ENCODE measurements at places on chromosomes 3 and 15.

DNA sequence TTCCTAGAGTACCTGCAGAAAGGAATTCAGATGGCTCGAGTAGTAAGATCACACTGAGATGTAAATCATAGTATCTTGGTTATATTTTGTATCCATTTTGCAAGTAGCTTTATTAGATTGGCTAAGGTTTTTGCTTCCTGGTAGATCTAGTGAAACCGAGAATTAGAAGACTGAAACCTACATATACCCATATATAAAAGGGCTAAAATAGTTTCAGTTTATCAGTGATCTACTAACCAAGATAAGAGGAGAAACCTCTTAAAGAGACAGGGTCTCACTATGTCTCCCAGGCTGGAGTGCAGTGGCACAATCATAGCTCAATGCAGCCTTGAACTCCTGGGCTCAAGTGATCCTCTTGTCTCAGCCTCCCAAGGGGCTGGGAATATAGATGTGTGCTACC, 135.3 kb downstream of the PCCB start:
- no peak for DNase-seq

GRCh38 chr3:103907567-103907966, 1459.1 kb upstream of the ALCAM start:
- DNase-seq: no peak

DNA sequence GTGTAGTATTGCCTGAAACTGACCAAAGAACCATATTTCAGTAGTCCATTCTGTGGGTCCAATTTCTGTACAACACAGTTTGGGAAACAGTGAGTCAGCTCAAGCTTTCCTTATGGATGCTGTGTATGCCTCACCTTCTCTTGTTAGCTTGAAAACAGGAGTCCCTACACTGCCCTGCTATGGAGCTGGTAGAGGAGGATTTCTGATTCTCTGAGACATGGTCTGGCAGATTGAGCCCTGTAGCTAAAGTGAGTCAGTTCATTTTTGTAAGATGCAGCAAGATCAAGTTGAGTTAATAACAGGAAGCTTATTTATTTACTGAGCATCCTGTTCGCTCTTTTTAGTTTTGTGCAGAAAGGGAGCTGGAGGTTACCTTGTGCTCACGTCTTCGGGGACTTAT, 424.1 kb upstream of the RBMS3 start:
- no peak for DNase-seq

DNA sequence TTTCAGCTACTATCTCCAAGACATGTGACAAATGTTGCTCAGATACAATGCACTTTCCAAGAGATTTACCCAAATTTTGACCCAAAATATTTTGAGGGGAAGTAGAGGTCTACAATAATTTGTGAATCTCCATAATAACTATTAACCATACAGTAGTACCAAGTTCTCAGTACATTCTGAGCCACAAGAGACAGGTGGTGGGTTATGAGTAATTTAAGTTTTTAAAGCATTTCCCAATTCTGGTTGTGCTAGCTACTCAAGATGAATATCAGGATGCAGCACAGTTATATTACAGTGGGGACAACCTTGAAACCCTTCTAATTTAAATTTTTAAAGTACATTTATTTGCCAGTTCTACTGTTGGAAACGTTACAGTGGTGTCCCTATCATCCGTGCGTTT, 92.2 kb upstream of the MITF start:
- no peak for DNase-seq

DNA sequence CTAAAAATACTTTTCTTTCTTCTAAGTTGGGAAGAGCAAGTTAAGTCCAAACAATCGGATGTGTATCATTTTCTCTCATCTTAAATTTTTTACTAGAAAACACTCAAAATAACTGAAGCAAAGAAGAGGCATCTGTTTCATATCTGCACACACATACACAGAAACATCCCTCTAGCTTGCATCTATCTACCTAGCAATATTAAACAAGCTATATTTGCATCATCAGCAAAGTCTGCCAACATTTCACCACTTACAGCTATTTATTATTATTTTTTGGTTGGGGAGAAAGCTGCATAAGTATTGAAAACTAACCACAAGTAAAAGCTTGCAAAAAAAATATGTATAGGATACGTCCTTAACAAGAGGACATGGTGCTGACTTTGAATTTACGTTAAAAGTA, 1.9 kb downstream of the GOLIM4 start:
- DNase-seq: no peak
